HepG2 (cell line): ENCODE measurements at places on chromosomes 1 and 21. TPM values are rescaled to one million over a fixed set of nuclear protein-coding genes. Genes with fewer than 3 reads are reported as not detected.

DNA sequence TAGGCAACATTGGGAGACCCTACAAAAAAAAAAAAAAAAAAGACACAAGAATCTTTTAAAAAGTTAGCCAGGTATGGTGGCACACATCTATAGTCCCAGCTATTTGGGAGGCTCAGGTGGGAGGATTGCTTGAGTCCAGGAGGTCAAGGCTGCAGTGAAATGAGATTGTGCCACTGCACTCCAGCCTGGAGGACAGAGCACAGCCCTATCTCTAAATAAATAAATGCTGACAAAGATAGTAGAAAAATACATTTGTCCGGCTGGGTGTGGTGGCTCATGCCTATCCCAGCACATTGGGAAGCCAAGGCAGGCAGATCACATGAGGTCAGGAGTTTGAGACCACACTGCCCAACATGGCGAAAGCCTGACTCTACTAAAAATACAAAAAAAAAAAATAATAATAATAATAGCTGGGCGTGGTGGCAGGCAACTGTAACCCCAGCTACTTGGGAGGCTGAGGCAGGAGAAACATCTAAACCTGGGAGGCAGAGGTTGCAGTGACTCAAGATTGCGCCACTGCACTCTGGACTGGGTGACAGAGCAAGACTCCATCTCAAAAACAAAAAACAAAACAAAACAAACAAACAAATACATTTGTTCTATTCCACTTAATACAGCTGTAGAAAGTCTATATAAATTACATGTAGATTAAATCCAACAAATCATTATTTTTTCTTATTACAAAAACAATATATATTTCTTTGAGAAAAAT is 48.5 kb downstream of the PHACTR4 start:
- no peak for DNase-seq

DNA sequence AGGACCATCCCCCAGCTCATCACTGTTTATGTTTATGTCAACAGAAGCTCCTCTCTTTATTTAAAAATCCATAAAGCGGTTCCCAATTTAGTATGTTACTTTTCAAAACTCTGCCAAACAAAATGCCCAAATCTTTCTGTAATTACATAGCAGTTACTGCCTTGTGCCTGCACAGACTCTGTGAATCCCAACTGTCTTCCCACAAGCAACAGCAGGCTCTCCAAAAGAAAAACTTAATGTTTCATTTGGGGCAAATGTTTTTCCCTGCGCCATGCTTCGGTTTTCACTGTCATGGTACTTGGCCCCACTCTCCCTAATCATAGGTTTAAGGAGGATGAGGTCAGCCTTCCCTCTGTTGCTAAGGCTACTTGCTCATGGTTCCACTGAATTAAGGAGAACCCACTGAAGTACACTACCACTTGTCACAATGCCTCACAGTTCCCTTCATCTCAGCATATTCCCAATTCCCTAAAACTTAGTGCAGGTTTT is 4.6 kb downstream of the COLGALT2 start:
- no peak for DNase-seq

- DNase-seq, result no peak
Measured at GRCh38 chr1:69662321-69662720, 94.6 kb downstream of the LRRC7 start.

Gene S100A11
- 5.9 and 6.6 TPM in 2 replicates for total RNA-seq

Gene UMODL1
- total RNA-seq, result not detected in 2 replicates

DNA sequence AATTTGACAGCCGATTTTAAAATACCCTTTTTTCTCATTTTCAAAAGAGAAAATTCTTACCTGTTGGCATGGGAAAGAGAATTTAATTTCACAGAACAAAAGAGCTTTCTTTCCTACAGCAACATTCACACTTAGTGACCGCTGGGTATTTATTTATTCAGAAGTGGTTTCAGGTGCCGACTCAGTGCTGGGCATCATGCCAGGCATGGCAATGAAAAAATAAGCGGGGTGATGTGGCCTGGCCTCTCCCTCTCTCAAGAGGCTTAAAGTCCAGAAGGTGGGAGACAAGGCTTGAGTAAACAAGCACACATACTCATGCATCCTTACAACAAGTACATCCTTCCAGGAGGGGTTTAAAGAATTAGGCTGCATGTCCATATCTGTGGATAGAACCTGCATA is 4.1 kb upstream of the PCP4 start:
- no peak for DNase-seq

DNA sequence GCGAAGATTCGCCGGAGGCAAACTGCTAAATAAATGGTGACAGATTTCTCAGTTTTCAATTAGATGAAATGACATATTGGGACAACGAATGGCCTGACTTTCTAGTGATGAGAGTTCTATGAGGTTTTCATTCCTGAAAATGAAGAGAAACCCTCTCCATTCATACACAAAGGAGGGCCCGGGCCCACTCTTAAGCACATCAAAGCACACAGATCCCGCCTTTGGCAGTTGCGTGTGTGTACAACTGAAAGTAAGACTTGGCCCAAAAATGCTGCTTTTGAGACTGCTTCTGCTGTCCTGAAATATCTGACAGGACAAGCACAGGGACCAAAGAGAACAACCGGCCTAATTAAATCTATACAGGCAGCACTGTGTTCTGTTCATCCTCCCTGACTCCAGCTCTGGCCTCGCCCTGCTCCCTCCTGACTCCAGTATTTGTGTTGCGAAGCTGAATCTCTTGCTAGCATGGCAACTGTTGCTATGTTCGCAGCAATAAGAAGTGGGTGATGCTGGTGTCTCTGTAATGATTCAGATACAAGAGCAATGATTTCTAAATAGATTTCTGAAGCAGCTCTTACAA is 7.4 kb downstream of the LRRC53 start:
- no peak for DNase-seq

Gene RYR2
- total RNA-seq, result not detected in 2 replicates

Gene PEX11B
- total RNA-seq, result 21.6 and 26.2 TPM in 2 replicates

Gene YOD1
- total RNA-seq, result 9.1 and 14.1 TPM in 2 replicates
